ENCODE measurements at places on chromosomes 5 and 9. TPM values are rescaled to one million over a fixed set of nuclear protein-coding genes. Genes with fewer than 3 reads are reported as not detected.

GRCh38 chr9:20442461-20443319 is 179.6 kb downstream of the MLLT3 start:
- no peak for DNase-seq

DNA sequence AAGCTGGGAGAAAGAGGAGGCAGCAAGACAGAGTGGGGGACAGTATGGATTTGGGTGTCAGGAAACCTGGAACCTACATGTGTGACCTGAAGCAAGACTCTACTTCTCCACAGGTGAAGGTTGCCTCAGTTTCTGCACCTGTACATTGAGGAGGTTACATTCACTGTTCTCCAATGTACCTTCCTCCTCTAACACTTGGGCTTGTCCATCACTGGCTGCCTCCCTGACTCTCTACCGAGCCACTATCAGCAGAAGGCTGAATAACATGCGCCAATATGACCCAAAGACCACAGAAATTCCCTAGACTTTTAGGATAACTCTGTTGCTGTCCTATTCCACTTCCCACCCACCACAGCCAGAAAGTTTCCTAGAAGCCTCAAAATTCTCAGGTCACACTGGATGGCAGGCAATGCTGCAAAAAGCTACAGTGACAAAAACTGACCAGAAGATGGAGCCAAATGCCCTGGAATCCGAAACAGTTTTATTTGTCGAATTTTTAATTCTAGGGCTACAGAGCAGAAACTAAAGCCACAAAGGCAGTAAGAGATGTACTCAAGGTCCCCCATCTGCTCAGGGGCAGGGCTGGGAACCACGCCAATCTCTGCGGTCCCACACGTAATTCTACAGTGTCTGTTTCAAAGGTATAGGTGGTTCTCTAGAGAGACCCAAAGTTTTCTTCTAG is 64.4 kb downstream of the FAM114A2 start:
- DNase-seq = peak; percentile 36

Gene UBE2D2
- 166 TPM for total RNA-seq

Gene AHRR
- total RNA-seq = 1.3 TPM

- DNase-seq = no peak
Measured at GRCh38 chr5:82802954-82803353, 274.2 kb downstream of the TMEM167A start.
